Stimulated activated CD8-positive, alpha-beta memory T cell treated with anti-CD3 and anti-CD28 coated beads, Interleukin-7, amount 100 ng/mL, for 4 hours (primary cell): ENCODE measurements at places on chromosomes 13 and 19.

DNA sequence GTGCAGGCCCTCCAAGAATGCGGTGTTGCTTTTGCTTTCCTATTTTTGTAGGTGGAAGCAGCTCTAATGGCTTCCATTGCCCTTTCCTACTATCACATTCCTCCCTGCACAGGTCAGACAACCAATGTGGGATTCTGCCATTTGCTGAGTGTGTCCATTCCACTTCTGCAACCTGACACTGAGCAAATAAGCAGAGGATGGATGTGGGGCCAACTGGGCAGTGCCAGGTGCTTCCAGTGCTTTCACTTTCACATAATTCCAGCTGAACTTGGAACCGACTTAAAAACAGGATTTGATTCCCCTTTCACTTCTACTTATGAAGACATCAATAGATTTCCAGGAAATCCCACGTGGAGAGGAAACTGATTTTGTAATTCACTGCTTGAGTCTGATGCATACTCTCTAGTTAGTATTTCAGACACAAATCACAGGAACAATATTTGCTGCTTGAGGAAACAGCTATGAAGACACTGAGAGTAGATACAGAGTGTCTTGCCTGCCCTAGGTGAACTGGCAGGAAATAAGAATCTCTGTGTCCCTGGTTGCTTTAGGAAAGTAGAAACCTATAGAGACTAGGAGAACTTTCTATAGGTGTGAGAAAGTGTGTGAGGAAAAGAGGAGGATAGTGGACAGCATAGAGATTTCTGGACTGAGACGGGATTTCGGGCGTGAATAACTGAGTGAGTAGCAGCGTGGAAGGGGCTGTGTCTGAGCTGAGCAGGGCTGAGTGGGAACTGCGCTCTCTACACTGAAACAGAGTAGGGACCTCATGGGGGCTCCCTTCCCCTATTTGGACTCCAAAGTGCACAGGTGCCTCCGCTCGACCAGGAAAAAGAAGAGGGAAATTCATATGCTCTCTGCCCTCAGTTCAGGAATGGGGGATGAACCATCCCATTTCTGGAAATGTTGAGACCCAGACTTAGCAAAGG, 22.5 kb downstream of the LGALS16 start:
- DNase-seq, result no peak

- DNase-seq, result no peak
These were observed 208.5 kb downstream of the FGF9 start for GRCh38 chr13:21879263-21879914.

GRCh38 chr13:67713571-67713970, 483.4 kb upstream of the PCDH9 start:
- no peak for DNase-seq

GRCh38 chr19:3274942-3275582, 50.6 kb downstream of the CELF5 start:
- peak; percentile 11 for DNase-seq

GRCh38 chr13:40148101-40148500, 492.6 kb downstream of the COG6 start:
- no peak for DNase-seq
